Keratinocyte (primary cell): ENCODE measurements at places on chromosomes 3 and 15.
A peak's percentile ranks its signal among the peaks of the same experiment; 100 is the strongest.

DNA sequence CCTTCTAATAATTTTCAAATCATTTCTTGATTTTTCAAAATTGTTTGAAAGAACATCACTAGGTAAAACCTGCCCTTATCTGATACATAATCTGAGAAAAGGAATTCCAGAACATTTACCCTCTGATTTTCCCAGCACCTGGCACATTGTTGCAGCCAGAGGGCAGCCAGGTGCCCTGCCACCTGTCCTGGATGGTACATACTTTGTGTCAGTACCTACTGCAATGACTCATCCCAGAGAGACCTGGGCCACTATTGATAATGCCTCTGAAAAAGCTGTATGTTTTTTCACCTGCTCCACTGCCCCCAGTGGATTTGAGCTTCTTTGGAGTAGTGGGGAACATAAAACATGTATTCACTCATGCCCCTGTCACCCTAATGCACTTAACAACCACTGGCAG, 648.9 kb upstream of the GBE1 start:
- no peak for DNase-seq

GRCh38 chr15:80709542-80709941, 14.4 kb downstream of the ABHD17C start:
- DNase-seq: peak; percentile 33

GRCh38 chr15:38930851-38931572, 366.4 kb upstream of the RASGRP1 start:
- no peak for DNase-seq

GRCh38 chr15:34855413-34855812, 60.1 kb upstream of the ACTC1 start:
- DNase-seq: no peak

DNA sequence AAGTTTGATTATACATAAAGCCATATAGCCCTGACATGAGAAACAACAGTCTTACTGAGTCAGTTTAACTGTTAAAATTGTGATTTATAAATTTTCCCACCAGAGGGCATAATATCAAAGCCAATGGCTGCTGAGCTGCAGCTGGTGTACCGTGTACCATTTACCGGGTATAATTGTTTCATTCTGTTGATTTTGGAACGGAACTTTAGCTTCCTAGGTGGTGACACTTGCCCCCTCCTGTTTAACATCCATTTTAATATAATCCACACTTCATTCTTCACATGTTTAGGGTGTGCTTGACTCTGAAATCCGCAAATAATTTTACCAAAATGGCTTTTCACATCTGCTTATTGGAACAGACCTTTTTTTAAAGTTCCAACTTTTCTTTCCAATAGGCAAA, 72.8 kb downstream of the SLC9A9 start:
- DNase-seq: peak; percentile 4

DNA sequence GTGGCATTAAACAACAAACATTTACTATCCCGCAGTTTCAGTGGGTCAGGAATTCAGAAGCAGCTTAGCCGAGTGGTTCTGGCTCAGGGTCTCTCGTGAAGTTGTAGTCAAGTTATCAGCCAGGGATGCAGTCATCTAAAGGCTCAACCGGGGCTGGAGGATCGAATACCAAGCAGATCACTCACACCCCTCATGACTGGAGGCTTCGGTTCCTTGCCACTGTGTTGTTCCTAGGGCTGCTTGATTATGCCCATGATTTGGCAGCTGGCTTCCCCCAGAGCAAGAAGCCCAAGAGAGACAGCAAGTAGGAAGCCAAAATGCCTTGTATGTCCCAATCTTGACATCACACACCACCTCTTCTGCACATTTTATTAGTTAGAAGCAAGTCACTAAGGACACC, 33.9 kb upstream of the CDCP1 start:
- no peak for DNase-seq

DNA sequence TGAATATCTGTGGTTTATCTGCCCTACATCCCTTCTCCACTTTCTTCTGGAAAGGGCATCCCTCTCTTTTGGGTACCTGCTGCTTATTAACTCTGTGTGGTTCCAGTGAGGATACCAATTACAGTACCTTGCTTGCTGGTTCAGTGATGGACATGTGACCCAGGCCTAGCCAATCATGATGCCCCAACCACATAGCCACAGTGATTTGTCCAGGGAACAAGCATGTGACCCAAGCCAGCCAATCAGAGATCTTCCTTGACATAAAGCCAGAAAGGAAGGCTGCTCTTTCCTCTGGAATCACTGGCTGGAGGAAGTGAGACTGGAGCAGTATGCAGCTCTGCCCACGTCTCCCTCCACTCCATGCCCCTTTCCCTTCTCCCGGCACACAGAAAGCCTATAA, 10.9 kb upstream of the TMEM158 start:
- DNase-seq: no peak

- no peak for DNase-seq
These were observed 101.7 kb upstream of the COL8A1 start for GRCh38 chr3:99536555-99537314.

DNA sequence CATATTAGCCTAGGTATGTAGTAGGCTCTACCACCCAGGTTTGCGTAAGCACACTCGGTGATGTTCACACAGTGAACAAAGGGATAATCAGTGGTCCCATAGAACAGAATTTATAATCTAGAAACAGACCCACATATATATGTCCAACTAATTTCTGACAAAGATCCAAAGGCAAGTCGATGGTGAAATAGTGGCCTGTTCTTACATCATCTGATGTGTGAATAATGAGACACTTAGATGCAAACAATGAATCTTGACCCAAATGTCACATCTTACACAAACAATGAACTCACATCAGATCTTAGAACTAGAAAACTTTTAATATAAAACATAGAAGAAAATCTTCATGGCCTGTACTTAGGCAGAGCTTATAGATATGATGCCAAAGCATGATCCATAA, 17.6 kb upstream of the TM2D3 start:
- DNase-seq: no peak

GRCh38 chr3:86990734-86991481, at the start of gene VGLL3:
Gene VGLL3 (minus strand): TSS chr3:86991149. CDS start chr3:86990743, 406 bp downstream.
- DNase-seq: no peak

- DNase-seq: no peak
These were observed 87.5 kb downstream of the KCNMB2 start for GRCh38 chr3:178623666-178624255.

DNA sequence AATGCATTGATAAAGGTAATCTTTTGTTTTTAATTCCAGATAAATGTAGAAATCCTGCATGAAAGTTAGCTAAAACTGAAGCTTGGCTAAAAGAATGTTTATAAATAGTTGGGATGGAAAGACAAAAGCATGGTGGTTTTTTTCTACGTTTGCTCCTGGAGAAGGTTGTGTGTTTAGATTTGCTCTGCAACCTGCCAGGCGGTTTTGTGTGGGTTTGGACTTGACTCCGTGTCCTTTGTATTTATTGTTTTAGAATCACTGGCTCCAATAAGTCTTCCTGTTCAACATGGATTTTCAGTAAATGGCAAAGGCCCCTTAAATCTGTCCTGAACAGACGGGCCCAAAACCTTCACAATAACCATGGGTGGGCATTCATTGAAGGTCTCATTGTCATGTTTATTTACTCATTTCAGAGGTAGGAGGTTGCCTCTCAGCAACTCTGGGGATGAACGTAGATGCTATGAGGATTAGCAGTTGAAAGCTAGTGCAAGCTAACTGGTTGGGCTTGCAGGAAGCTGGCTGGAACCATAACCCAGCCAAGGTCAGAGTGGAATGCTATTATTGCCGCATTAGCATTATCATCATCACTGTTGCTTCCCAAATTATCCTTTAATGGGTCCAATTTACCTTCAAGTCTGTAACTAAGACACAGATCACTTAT, 60.6 kb upstream of the ADAMTS9 start:
- no peak for DNase-seq

- DNase-seq: no peak
These were observed 1.1 kb downstream of the TNNC1 start for GRCh38 chr3:52452570-52453221.

GRCh38 chr3:58357402-58357801, 24.7 kb downstream of the PXK start:
- no peak for DNase-seq

GRCh38 chr3:12503126-12503957, 19.1 kb downstream of the TSEN2 start:
- no peak for DNase-seq

DNA sequence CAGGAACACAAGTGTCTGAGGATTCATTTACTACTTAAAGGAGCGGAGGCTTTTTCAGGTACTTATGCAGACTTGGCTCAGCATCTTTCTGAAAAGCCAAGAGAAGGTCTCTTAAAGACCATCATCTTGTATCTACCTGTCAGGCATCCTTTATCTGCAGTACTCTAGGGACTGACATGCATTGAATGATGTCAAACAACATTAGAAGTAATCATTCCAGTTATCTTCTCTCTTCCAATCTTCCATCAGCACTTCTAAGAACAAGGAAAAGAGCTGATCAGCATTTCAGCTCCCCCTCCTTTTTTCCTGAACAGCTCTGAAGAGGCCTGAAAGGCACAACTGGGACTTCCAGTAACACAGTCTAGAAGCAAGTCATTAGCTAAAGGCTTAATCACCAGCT, 214.8 kb downstream of the KCNH8 start:
- DNase-seq: no peak

- no peak for DNase-seq
These were observed 14.0 kb downstream of the CSNK1G1 start for GRCh38 chr15:64341961-64342360.

DNA sequence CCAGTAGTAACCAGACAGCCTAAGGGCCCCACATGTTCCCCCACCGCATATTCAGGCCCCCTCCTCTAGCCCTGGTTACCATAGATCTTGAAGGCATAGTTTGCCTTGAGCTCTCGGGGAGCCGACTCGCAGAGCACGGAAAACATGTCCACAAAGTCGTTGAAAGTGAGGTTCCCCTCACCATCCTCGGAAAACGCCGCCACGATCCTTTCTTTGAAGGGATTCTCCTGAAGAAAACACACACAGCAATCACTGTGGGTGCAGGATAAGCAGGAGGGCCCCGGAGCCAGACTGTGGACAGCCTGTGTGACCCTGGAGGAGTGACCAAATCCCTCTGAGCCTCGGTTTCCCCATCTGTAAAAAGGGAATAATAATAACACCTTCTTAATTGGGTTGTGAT, 16.8 kb downstream of the SH2D7 start:
- DNase-seq: no peak

GRCh38 chr15:82079736-82080135, 33.9 kb upstream of the MEX3B start:
- no peak for DNase-seq

- no peak for DNase-seq
These were observed 7.6 kb downstream of the MINDY4B start for GRCh38 chr3:150897592-150897991.

DNA sequence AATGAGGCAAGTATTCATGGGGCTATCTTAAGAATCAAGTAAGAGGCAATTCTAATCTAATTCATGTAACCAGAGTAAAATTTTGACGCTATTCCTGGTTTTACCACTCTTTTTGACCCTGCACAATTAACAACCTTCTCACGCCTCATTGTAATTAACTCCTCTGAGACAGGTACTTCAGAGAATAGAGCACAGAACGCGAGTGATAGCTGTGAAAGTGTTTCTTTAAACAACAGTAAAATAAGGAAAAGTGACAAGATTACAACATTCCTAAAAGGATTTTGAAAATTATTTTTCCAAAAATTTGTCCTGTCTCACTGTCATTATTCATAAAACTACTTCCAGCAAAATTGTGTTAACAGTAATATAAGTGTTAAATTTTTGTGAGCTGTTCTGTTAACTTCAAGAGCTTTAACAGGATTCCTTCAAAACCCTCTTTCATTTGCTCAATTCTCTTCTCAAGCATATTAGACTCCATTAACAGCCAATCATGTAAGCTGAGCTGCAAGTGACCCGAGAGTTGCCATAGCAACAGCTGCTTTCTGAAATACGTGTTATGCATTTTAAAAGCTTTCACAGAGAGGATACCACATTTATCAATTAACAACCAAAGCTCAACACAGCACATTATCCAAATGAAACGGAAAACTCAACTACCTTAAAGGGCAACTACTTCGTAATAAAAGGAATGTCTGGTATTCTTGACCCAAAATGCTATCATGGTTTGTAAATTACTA, 93.1 kb downstream of the STAG1 start:
- DNase-seq: no peak

GRCh38 chr3:140726066-140726465, 48.2 kb downstream of the TRIM42 start:
- no peak for DNase-seq

GRCh38 chr3:39361252-39361927, 21.8 kb upstream of the SLC25A38 start:
- DNase-seq: no peak

DNA sequence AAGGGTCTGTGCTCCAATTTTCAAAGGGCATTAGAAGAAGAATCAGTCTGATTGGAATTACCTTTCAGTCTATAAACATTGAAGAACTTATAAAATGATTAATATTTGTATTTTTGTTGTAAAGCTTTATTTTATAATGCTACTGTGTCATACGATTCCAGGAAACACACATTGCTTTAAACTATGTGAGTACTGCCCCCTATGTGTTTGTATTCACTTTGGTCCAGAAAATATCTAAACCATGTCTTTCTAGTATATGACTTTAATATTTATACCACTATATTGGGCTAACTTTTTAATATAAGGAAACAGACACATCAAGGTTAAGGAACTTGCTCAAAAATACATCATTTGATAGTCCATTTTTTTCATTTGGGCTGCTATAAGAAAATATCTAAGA, 3.2 kb upstream of the RIOX2 start:
- DNase-seq: no peak

- DNase-seq: no peak
These were observed 61.0 kb downstream of the GTPBP8 start for GRCh38 chr3:113051787-113052186.

- no peak for DNase-seq
These were observed 16.6 kb upstream of the IREB2 start for GRCh38 chr15:78421238-78421965.

DNA sequence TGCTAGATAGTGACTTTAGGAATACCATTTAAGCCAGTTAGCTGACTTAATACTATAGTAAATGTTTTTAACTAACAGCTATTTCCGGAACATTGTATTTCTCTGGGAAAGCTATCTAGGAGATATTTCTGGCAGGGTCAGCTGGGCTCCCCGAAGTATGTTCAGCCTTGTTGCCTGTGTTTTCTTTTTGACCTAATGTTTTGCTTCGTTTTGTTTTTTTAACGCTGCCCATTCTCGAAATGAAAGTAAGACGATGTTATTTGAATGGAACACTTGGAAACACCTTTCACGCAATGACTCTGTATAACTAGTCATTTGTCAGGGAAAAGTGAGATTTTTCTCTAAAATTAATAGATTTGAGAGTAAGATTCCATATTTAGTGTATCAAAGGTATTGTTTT, 702.9 kb upstream of the NAALADL2 start:
- DNase-seq: no peak

DNA sequence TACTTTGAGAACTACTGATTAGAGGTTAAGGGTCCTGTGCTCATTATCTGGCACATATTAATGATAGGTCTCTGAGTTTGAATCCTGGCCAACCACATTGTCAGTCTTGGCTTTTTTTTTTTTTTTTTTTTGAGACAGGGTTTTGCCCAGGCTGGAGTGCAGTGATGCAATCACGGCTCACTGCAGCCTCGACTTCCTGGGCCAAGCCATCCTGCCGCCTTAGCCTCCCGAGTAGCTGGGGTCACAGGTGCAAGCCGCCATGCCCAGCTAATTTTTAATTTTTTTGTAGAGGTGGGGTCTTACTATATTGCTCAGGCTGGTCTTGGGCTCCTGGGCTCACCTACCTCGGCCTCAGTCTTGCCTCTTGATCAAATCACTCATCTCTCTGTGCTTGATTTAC, 547 bp upstream of the PCCB start:
- DNase-seq: no peak
